ENCODE measurements at places on chromosomes 6 and 20. TPM values are rescaled to one million over a fixed set of nuclear protein-coding genes. Genes with fewer than 3 reads are reported as not detected.

The CRISP3 gene
- total RNA-seq, result not detected

The ZKSCAN8 gene
- total RNA-seq, result 33.1 TPM

The BMP5 gene
- not detected for total RNA-seq

The GSTA5 gene
- not detected for total RNA-seq

The FOXA2 gene
- total RNA-seq, result not detected

The NMBR gene
- total RNA-seq, result 0.10 TPM

The TXLNB gene
- total RNA-seq, result not detected

The BNIP5 gene
- not detected for total RNA-seq

The OPRL1 gene
- total RNA-seq, result 1.5 TPM

The CCR6 gene
- not detected for total RNA-seq

The RSPH4A gene
- total RNA-seq, result not detected

DNA sequence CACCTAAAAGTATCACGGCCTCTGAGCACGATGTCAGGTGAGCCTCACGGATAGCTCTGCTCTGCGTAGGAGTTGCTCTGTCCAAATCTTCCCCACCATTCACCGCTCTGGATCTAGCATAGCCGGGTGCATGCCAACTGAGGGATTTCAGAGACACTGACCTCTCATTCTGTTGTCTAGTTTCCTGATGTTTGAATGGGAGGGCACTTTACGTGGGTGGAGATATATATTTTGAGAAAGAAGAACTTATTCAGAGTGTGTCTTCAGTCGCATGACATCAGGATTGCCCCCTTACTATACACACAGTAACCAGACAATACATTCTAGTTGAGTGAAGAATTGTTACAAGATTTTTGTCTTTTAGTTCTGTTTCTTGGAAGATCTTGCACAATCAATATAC lies 96.5 kb upstream of the CITED2 start:
- no peak for DNase-seq

GRCh38 chr6:74969591-74970267 lies 236.1 kb downstream of the COL12A1 start:
- DNase-seq, result no peak

GRCh38 chr20:24911461-24911860 lies 37.6 kb upstream of the CST7 start:
- DNase-seq, result no peak

DNA sequence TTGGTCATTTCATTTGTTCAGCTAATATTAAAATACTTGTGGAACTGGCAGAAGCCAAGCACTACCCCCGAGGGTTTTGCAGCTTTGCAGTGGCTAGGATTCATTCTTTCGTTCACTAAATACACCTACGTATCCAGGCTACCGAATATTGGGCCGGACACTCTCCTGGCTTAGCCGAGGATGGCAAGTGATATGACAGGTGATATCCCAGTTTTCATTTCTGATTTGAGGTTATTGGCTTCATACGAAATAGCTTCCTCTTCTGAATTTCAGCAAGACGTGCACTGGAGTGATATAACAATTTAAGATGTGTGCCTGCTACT lies 536 bp upstream of the MTFR2 start:
- peak; percentile 21 for DNase-seq

- no peak for DNase-seq
These were observed 103.8 kb upstream of the LY86 start for GRCh38 chr6:6484681-6485080.

DNA sequence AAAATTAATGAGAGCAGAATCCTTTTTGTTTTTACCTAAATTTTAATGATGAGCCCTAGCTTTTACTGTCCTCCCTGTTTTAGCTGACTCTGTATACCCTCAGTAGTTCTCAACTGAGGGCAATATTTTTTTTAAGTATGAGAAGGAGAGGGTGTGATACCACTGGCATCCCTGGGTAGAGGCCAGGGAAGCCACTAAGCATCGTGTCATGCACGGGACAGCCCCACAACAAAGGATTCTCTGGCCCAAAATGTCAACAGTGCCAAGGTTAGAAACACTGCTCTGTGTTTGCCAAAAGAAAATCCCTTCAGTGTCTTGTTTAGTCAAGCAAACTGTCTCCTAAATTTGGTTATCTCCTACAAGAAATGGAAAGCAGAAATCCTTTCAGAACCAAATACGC lies 210.4 kb downstream of the KCNQ5 start:
- peak; percentile 20 for DNase-seq

DNA sequence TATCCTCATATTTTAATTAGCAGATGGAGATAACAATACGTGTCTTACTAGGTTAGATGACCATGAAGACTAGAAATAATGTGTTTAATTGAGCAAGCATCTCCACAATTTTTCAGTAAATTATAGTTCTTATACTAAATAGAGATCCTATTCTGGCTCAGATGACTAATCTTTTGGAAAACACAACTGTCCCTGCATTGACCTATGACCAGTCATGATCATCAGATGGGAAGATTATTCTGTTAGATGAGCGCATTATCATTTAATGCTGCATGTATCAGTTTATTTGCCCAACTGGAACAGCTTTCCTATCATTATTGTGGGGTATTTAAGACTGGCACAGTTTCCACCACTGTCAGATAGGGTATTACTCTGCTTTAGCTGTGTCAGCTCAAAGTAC lies 185.5 kb downstream of the MOXD1 start:
- no peak for DNase-seq

GRCh38 chr6:82374516-82374915 lies 10.9 kb downstream of the TPBG start:
- DNase-seq, result no peak

DNA sequence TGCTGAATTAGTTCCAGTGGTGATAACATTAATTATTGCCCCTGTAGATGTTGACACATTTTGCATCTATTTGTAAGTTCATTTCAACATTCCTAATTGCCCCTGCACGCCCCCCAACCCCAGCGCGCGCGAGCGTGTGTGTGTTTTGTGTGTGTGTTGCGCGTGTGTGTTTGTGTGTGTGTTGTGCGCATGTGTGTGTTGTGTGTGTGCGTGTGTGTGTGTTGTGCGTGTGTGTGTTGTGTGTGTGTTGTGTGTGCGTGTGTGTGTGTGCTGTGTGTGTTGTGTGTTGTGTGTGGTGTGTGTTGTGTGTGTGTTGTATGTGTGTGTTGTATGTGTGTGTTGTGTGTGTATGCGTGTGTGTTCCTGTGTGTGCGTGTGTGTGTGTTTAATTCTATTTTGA lies 245.7 kb upstream of the GMDS start:
- no peak for DNase-seq

DNA sequence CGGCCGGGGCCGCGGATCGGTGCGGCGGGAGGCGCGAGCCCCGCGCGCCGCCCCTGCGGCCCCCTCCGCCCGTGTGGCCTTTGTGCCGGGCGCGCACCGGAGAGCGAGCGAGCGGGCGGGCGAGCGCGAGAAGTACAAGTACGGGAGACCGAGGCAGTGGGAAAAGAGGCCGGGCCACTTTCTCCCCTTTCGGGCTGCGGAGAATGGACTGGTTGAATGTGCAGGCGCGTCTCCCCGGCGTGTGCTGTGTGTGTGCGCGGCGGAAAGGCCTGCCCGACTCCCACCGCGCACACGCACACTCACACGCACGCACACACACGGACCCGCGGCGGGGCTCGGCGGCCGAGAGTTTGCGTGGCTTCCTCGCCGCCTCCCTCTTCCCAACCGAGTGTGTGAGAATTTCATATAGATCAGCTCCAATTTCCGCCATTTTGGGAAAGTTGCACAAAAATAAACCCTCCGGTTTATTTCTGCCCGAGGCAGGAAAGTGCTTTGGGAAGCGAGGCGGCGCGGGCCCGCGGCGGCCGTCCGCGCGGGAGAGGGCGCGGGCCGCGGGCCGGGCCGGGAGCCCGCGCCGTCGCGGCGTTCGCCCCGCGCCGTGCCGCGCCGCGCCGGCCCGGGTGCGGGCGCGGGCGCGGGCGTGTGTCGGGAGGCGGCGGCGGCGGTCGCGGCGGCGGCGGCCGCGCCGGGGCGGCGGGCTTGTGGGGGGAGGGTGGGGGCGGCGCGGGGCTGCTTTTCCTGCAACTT lies 1.1 kb downstream of the L3MBTL3 start:
- no peak for DNase-seq

- no peak for DNase-seq
These were observed 412.5 kb downstream of the MMUT start for GRCh38 chr6:49050584-49050983.

- no peak for DNase-seq
These were observed 29.1 kb downstream of the HLA-DRB5 start for GRCh38 chr6:32501016-32501415.

GRCh38 chr6:117393045-117393444 lies 32.7 kb downstream of the ROS1 start:
- DNase-seq, result no peak

- no peak for DNase-seq
These were observed at the start of gene APOBEC2 for GRCh38 chr6:41053041-41053440. Gene APOBEC2, plus strand, starts transcription at chr6:41053202. Its CDS starts 146 bp downstream, at chr6:41053348.

DNA sequence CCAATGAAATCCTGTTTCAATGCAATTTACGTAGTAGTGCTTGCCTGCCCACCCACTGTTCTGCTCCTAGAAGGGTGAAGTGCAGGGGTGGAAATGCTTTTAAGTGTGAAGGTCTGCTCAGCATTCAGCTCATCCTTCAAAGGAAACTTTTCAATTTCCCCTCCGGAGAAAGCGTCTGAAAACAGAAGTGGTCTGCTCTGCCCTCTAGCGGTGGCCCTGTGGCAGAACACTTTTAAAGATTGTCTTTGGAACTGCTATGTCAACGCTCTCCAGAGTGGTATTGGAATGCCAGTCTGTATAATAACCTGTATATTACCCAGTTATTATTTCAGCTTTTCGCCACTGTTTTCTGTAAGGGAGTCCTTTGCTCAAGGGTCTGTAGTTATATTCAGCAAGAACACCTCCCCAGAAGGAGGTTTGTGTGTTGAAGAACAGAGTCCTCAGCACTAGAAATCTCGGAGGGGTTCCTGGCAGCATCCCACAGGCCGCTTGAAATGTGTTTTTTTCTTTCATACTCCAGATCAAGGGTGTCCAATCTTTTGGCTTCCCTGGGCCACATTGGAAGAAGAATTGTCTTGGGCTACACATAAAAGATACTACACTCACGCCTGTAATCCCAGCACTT lies 63.1 kb upstream of the KLHL31 start:
- peak; percentile 34 for DNase-seq

DNA sequence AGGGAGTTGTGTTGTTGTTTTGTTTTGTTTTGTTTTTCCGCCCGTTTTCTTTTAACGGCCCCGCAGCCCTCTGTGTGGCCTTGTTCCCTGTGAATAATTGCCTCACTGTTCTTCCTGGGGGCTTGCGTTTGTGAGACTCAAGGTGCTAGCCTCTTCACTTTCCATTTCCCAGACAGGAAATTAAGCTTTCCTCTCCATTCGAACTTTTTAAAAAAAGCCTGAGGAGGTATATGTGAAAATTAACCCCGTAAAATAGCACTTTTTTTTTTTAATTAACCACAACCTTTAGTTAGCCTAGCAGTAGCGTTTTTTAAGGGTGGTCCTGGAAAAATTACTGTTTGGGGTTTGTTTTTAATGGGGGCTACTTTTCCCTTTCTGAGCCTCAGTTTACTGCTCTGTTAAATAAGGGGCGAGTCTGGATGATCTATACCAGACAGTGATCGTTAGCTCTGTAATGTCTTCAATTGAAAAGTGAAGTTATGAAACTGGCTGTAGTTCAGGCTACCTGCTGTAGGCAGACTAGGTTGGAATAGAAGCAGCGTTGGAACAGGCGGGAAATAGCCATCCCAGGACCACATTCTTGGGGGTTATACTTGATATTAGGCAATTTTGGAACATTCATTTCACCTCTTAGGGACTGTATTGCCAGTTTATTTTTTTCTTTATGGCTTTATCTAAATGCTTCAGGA lies 1.7 kb downstream of the STX16 start:
- DNase-seq, result no peak

GRCh38 chr6:6711832-6712448 lies 123.4 kb downstream of the LY86 start:
- no peak for DNase-seq

DNA sequence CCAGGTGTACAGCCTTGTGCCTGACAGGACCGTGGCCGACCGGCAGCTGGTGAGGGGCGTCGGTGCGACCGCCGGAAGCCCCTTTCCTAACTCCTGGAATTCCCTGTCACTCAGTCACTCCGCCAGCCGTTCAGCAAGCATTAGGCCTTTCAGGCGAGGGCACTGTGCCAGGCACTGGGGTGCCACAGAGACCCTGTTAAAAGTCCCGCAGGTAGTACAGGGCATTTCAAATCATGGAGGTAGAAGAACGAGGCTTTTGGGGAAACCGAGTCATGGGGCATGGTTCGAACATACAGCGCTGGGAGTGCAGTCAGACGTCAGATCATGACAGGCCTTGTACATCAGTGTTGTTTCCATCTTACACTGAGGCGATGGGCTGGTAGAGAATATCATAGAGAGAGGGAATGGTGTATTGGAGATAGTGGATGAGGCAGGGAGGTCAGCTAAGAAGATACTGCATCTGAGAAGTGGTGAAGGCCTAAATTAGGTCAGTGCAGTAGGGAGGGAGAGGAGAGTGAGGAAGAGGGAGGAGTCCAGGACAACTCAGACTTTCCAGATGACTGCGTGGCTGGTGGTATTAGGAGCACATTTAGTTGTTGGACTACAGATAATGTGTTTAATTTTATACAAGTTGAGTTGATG lies 892 bp upstream of the DXO start:
- DNase-seq, result peak; percentile 16

GRCh38 chr6:126056355-126057004 lies 70.1 kb downstream of the TRMT11 start:
- no peak for DNase-seq

- DNase-seq, result no peak
These were observed 16.6 kb downstream of the GJA10 start for GRCh38 chr6:89910902-89911240.

- DNase-seq, result no peak
These were observed 35.2 kb downstream of the NCR2 start for GRCh38 chr6:41370488-41371111.

DNA sequence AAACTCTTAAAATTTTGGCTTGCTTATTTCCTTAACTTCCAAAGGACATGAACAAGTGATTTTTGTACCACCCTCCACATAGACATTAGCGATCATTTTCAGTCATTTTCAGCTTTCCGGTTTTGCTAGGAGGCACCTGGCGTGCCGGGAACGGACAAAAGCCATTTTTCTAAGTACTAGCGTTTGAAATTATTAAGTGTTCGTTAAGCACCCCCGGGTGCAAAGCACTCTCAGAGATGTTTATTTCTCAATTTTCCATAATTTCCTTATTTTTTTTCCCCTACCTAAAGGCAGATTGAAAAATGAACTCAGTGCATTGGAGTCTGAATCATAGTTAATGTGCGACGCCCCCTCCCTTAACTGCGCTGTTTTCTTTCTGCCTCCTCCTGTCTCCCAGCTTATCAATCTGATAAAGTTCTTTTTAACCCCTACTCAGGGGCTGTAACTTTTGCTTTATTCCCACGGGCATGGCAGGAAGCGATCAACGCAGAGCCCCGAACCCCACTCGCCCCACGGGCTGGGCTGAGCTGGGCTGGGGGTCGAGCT lies 58.2 kb downstream of the ZNF831 start:
- no peak for DNase-seq

DNA sequence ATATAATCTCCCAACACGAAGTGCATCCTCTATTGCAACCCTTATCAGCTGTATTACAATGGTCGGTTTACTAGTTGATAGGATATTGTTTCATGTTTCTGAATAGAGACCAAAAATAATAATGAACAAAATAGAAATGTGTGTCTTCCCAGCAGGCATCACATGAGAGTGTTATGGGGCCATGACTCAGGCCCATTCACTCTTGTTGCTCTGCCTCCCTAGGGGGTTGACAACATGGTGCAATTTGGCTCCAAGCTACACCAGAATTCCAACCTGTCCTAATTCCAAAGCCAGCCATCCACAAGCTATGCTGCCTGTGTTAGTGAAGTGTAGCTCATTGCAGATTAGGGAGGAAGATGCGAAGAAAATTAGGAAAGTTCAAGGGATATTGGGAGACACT lies 13.1 kb upstream of the SAYSD1 start:
- DNase-seq, result no peak

- no peak for DNase-seq
These were observed 9.2 kb upstream of the DEFB113 start for GRCh38 chr6:49978332-49979226.

- no peak for DNase-seq
These were observed 15.2 kb upstream of the ZNF335 start for GRCh38 chr20:45987108-45987780.
